ENCODE measurements at places on chromosomes 6 and 20.

GRCh38 chr6:34201455-34202107 is 35.1 kb upstream of the HMGA1 start:
- peak; percentile 62 for DNase-seq

- DNase-seq: no peak
Measured at GRCh38 chr6:42264162-42264851, 46.6 kb upstream of the MRPS10 start.

DNA sequence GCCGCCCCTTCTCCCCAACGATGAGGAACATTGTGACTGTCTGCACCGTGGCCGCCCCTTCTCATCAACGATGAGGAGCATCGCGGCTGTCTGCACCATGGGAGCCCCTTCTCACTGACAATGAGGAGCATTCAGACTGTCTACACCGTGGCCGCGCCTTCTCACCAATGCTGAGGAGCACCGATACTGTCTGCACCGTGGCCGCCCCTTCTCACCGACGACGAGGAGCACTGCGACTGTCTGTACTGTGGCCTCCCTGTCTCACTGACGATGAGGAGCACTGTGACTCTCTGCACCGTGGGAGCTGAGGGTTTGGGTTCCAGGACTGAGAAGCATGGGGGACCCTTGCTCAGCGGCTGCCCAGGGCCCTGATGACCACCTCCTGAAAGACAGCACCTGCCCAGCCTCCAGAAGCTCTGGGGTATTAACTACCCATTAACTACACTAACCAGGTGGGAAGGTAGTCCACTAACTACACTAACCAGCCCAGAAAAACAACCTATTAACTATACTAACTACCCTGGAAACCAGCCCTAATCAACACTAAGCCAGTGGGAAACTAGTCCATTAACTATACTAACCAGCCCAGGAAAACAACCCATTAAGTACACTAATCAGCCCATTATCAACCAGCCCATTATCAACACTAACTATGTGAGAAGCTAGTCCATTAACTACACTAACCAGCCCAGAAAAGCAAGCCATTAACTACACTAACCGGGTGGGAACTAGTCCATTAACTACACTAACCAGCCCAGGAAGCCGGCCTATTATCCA is 116.9 kb downstream of the TAF4 start:
- no peak for DNase-seq

DNA sequence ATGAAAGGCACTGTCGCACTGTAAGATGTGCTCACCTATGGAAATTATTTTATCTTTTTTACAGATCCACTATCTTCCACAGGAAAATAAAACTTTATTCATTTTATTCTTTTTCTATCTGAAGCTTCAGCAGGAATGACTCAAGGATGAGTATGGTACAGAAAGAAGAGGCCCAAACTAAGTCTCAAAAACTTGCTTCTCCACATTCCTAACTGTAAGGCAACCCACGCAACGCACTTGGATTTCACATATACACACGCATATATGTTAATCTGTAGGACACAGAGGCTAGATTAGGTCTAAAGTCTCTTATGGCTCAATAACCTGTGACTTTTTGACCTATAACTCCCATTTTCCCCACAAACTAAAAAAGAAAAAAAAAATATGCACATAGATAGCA is 81.9 kb downstream of the RALGAPA2 start:
- no peak for DNase-seq

DNA sequence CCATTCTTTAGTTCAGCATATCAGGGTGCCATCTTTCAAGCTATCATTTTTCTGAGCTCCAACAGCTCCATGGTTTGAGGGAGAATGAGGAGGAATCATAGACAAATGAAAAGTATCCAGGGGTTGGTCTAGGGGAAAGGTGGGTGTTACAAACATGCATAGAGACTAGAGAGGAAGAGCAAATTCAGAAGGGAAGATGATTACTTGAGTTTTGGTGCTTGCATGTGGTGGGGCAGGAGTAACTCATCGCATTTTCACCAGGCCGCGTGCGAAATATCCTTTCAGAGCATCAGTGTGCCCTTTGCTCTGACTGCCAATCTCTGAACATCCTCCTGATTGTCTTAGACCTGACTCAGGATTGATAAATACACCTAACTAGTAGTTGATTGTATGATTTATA is 7.7 kb upstream of the BICRAL start:
- no peak for DNase-seq

DNA sequence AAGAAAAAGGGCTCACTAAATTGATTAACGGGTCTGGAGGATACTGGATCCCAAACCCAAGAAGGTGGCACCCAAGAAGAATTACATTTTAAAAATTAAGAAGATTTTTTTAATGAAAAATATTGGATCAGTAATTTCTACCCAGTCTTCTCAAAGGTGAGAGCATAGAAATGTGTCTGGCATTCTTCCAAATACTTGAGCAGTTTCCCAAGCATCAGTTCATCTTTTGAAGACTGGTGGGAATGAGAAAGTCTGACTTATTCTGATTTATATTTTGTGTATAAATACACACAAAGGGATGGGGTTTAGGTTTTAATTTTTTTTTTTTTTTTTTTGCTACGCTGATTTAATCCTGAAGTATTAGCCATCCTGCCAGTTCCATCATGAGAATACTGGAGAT is 3.3 kb downstream of the MGME1 start:
- DNase-seq: no peak

DNA sequence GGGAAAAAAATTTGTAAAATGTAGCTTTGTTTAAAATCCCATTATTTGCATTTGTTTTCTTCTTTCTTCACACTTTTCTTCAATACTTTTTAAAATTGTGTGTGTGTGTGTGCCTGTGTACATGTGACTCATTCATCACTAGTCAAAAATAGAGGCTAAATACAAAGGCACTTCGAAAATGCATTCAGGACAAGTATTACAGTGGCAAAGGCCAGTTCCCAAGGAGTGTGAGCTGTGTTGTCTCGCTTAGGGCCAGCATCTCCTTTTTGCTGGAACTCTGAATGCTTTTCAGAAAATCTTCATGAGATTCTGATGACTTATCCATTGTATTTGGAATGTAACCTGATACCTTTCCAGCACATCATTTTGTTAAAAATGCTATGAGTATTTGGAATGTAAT is 288.5 kb upstream of the CNR1 start:
- DNase-seq: no peak

DNA sequence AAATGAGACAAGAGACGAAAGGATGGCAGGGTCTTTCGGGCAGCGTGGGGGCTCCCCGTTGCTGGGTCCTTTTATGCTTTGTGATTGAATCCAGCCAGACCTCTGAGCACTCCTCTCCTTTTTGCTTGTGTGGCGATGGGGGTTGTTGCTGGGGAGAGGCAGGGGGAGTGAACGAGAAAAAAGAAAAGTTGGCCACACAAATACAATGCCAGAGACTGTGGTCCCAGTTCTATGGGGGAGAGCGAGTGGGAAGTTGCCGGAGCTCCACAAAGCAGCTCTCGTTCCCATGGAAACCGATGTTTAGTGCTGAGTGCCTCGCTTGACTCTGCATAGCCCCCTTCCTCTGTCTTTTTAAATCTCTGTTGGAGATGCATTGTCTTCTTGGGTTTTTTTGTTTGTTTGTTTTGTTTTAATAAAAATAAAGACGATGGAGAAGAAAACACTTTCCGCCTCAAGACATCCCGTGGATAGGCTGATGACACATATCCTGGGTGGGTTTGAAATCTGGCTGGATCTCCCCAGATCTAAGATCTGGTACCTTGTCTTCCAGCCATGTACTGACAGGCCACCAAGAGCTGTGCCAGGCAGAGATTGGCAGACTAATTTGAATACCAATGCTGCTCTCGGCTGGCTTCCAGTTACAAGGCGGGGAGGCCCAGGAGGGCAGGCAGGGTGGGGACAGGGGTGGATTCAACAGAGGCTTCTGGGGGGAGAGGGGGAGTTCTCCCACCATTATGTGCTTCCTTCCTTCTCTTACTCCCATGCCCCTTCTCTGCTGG is 529.3 kb downstream of the QKI start:
- peak; percentile 24 for DNase-seq

- no peak for DNase-seq
Measured at GRCh38 chr6:1815827-1816452, 206.2 kb downstream of the FOXC1 start.

DNA sequence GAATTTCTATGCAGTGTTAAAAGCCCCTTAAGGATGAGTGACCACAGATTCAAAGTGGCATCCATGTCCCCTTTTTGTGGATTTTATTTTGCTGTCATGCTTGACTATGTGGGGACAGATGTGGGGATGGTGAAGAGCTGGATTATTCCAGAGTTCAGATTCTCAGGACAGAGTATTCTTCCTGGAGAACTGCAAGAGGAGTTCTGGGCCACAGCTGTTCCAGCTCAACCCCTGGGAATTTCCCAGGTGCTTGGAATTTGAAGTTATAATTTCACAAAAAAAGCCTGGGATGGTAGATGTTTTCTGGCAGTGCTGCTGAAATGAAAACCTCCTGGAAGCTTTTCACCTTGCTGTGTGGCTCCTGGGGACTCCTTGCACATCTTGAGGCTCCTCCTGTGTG is 671.8 kb upstream of the MARCKS start:
- DNase-seq: no peak

GRCh38 chr20:1937316-1937976 is 42.2 kb downstream of the SIRPA start:
- no peak for DNase-seq

GRCh38 chr20:20060234-20060998 is 8.1 kb downstream of the CFAP61 start:
- DNase-seq: no peak

- DNase-seq: peak; percentile 84
Measured at GRCh38 chr6:139369568-139370282, 4.7 kb downstream of the CITED2 start.

DNA sequence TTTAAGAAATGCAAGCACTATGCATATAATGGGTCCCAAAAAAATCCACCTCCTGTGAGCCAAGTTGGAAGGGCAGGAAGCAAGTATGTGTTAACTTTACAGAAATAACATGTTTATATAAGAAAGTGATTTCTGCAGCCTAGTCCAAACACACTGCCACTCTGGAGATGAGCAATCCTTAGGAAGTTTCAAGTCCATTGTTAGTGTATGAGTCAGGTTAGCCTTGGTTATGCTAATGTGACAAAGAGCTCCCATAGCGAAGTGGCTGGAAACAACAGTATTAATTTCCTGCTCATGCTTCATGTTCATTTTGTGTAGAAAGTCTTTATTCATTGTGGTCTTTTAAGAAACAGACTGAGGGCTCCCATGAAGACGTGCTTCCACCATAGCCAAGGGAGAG is 121.4 kb downstream of the TBXT start:
- DNase-seq: peak; percentile 94

DNA sequence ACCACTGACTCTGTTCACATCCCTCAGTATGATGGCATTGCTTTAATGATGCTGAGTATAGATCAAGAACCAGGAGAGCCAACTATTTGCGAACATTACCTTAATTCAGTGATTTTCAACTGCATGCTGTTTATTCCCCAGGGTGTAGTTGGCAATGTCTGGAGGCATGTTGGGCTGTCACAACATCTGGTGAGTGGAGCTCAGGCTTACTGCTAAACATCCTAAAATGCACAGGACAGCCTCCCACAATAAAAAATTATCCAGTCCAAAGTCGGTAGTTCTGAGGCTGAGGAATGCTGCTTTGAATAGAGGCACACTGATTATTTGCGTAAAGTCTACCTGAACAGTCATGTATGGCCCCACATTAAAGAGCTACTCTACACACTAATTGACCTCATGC is 94.8 kb upstream of the OPRM1 start:
- DNase-seq: no peak

DNA sequence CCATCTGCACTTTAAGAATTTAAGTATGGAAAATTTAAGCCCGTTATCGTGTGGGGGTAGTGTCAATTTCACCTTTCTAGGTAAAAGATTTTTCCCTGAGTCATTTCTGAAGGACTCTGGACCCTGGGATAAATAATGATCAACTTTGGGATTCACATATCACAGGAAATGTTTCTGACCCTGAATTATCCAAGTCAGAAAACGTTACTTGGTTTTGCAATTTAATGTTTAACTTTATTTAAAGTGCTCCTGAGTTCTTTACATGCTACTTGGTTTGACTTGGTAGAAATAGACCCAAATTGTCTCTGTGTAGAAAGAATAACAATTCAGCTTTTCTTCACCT is 1.5 kb upstream of the SLC17A3 start:
- DNase-seq: no peak

DNA sequence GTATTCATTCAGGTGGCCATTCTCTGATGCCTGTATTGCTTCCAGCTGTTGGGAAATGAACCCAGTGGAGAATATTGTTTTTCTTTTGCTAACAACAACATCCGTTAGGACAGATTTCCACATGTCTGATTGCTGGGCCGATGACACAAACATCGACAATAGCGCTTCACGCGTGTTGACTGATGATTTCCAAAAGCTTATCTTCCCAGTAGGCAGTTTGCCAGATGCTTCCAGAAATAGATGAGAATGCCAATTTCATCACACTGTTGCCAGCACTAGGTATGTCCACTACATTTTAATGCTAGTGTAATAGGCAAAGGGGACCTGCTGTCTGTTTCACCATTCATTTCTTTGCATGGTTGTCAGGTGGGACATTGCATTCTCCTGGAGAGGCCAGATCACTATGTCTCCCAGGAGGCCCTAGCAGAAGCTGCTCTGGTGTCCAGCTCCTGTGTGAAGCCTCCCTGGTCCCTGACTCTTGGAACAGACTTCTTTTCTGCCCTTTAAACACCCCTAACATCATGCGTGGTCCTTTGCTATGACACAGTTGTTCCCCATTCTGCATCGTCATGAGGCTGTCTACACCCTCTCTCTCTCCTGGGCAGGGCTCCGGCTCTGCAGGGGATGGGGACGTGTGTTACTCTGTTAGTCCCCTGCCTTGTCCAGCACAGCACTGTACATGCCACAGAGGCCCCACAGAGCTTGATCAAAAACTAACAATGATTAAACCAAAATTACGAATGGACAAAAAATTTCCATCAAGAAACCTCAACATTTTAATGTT is 181.6 kb downstream of the CDH26 start:
- DNase-seq: no peak

- DNase-seq: no peak
Measured at GRCh38 chr20:50563133-50563944, 53.2 kb downstream of the PTPN1 start.

GRCh38 chr6:17268114-17268513 is 13.0 kb upstream of the RBM24 start:
- peak; percentile 21 for DNase-seq

DNA sequence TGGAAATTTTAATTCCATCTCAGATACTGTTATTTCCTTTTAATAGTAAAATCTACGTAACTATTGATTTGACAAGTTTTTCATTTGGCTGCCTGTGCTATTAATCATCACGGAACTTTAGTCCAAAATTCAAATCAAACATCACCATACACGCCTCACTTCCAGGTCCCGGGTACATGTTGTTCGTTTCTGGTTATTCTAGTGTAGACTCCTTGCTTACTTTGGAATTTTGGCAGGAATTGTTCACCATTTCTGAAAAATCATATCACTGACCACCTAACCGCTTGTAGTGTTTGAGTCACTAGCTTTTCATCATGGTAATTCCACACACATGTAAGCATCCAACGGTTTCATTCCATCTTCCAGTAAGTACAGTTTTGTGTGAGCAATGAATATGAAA is 98.0 kb upstream of the NHSL1 start:
- DNase-seq: no peak

DNA sequence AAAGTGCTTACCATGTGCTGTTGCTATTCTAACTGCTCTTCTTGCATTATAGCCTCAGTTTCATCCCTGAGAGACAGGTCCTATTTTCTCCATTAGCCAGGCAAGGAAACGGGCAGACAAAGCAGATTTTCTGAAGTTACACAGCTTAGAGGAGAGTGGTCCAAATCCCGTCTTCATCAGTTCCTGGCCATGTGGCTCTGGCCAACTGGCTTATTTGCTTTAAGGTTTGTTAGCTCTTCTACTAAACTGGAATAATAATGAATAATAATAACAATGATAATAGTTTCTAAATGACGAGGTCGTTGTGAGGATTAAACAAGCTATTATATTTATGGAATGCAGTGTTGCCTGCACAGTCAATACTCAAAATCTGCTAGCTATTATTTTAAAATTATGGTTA is 35.8 kb upstream of the BCAS1 start:
- DNase-seq: no peak
